ENCODE measurements at places on chromosomes 4 and X.

GRCh38 chrX:70554081-70554480, 109.4 kb downstream of the DLG3 start:
- DNase-seq = no peak

- DNase-seq = peak; percentile 26
These were observed 247.6 kb downstream of the CBLL2 start for GRCh38 chrX:22520128-22520828.

DNA sequence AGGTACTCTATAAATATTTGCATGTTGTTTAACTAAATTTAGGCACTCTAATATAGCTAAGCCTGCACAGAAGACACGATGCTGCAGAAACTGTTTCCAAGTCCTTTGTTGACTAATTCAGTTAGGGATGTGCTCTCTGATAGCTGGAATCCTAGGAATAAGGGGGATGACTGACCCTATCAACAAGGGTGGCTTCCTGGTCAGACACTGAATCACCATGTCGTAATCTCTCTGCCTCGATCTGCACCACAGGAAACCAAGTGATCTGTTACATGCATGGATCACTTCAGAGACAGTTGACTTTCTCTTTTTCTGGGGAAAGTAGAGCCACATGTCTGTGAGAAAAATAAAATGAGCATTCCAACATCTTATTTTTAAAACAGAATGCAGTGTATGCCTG, 169.1 kb downstream of the GUCY2F start:
- DNase-seq = no peak

- DNase-seq = no peak
These were observed 837 bp downstream of the CITED1 start for GRCh38 chrX:72304877-72305276.

DNA sequence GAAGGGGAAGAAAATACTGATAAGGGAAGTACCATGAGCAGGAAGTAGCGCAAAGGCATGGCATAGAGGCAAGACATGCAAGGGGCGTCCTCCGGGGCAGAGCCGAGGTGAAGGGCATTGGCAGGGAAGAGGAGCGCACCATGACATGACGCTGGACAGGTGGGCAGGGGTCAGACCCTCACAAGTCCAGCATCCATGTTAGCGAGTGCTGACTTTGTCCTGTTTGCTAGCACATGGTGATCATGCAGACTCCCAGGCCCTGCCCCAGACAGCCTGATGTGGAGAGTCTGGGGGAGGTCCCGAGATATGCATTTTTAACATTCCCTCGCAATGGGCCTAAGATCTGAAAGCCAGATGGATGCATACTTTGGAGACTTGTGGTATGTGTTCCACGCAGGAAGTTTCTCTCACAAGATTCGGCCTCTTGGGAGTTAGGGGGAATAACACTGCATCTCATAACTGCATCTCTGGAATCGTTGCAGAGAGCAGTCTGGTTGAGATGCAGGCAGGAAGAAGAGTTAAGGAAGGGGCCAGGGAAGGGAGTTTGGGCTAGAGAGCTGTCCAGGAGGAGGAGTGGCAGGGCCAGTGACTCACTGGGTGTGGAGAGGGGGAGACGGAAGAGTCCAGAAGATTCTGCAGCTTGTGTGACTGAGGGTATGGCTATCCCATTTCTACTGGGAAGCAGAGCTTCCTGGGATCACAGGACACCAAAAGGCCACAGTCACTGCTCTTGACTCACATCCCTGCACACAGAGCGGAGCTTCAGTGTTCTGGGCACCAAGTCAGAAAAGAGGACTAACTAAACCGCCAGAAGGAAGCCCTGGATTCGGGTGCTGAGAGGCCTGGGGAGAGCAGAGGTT, 59.7 kb downstream of the FAM184B start:
- no peak for DNase-seq

GRCh38 chr4:125316401-125316790, 1.6 kb downstream of the FAT4 start:
- DNase-seq = peak; percentile 82

- DNase-seq = peak; percentile 74
These were observed at the start of gene LIN54 for GRCh38 chr4:83010522-83011318. Gene LIN54 (minus strand): TSS chr4:83010823. CDS start chr4:82984844, 25,979 bp downstream.

DNA sequence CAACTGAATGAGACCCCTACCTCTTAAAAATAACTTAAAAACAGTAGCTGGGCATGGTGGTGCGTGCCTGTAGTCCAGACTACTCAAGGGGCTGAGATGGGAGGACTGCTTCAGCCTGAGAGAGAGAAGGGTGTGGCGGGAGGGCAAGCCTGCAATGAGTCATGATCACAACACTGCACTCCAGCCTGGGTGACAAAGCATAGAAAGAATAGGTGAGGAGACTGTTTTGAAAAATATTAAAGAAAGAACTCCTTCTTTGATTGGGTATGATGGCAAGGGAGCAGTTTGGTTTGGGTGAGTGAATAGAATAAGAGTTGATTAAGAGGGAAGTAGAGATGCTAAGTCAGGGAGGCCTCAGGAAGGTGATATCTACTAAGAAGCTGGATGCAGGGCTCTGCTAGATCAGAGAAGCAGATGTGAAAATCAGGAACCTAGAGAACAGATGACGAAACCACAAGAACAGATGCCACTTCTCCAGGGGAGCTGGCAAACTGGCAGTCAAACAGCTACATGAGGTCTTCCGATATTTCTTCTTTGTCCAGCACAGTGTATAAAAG, 318.6 kb downstream of the OPHN1 start:
- DNase-seq = no peak

- no peak for DNase-seq
These were observed 49.7 kb upstream of the NPNT start for GRCh38 chr4:105845559-105845958.

- DNase-seq = no peak
These were observed 4.2 kb downstream of the PRDM8 start for GRCh38 chr4:80201252-80202151.

DNA sequence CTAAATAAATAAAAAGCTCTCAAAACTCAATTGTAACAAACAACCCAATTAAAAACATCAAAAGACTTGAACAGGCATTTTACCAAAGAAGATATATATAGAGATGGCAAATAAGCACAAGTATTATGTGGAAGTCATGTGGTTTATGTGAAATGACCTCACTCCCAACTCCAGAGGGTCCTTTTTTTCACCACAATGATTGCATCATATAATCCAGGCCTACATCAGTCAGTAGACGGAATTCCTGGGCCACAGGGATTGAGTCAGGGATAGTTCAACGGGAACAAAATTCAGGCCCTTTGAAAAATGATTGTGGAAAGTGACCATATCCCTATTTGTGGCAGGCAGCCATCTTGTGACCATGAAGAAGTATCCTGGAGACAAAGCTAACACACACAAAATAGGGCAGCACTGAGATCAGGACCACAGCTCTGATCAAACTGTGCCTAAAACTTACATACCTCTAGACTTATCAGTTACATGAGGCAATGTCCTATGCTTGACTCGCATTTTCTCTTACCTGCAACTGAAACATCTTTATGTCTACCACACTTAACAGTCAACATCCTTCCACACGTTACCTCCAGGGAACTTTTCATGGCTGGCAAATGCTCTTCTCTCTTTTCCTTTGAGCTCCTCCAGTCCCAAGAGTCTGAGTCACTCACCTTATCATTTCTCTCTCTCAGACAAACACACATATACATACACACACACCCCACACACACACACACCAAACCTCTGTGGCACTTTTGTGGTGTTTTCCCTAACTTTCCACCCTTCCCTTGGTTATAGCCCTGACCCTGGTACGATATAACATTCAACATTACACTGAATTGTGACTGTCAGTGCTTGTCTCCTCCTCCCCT, 113.5 kb downstream of the PHF8 start:
- DNase-seq = no peak

DNA sequence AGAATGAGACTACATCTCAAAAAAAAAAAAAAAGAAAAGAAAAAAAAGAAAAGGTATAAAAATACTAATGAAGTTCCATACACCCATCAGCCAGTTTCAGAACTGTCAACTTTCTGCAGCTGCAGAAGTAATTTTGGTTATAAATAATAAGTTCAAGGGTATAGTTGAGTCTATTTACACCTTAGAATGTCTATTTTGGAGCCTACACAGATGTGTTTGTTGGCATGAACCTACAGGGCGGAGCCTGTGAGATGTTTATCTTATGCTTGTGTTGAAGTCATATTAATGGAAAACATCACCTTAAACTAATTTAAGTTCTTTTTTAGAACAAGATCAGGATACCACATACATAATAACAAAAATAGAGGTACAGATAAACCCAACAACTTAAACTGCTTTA, 85.8 kb downstream of the RAPGEF2 start:
- DNase-seq = no peak

DNA sequence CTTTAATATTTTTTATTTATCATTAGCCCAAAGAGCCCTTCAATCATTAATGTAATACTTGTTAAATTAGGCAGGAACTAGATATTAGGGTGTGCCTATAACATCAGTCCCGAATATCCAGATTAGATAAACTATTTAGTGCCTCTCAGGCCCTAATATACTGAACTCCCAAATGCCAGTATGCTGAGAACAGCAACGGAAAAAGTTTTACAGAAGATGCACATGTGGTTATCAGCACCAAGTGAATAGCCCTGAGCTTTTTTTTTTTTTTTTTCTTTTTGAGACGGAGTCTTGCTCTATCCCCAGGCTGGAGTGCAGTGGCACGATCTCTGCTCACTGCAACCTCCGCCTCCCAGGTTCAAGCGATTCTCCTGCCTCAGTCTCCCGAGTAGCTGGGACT, 13.0 kb upstream of the ELF2 start:
- no peak for DNase-seq

DNA sequence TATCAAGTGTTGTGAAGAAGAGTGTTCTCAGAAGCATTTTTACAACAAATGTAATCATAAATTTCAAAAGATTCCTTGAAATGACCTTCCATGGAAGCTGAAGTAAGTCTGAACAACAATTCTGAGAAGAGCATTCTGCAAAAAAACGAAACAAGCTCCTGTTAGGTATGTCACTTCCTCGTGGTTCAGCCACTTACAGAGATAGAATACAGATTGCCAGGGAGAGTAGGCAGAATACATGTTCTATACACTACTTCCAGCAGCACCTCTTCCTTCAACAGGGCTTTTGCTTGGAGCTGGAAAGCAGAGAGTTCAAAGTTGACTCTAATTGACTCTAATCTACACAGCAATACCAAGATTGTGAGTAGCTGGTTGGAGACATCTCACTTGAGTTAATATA, 274.5 kb downstream of the ADGRA3 start:
- DNase-seq = no peak

DNA sequence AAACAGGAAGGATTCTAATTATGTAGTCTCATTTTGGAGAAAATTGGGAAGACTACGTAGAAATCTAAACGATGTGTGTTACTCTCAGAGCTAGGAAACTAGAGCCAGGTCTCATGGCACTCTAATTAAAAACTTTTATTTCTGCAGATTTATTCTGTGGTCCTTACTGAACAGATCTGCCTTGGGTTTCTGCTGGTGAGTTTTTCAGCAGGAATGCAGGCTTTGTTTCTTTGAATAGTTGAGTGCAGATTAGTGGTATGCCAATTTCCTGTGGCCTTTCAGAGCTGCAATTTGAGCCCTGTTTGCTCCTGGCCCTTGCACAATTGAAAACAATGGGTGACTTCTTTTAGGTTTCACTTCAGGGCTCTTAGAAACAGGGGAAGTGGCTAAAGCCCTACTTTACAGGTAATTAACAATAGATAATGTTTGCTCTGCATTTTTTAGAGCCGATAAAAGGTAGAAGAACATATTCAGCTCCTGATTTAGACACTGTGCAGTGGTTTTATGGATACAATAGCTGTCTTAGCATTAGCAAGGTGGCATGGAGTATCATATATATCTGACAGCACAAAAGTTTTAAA, 21.8 kb downstream of the SPRY1 start:
- DNase-seq = no peak

GRCh38 chr4:56739066-56739777, 58.1 kb upstream of the HOPX start:
- DNase-seq = no peak

- DNase-seq = no peak
These were observed 37.0 kb downstream of the AWAT2 start for GRCh38 chrX:70012756-70013155.

- no peak for DNase-seq
These were observed 456.7 kb downstream of the PCDH18 start for GRCh38 chr4:137075586-137075985.

DNA sequence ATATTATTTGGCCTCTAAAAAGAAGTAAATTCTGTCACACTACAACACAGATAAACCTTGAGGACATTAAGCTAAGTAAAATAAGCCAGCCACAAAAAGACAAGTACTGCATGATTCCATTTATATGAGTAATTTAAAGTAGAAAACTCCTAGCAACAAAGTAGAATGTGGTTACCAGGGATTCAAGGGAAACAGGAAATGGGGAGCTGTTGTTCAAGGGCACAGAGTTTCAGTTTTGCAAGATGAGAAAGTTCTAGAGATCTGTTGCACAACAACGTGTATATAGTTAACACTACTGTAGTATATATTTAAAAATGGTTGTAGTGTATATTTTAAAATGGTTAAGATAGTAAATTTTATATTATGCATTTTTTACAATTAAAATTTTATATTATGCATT, 25.4 kb downstream of the SEC31A start:
- DNase-seq = no peak

DNA sequence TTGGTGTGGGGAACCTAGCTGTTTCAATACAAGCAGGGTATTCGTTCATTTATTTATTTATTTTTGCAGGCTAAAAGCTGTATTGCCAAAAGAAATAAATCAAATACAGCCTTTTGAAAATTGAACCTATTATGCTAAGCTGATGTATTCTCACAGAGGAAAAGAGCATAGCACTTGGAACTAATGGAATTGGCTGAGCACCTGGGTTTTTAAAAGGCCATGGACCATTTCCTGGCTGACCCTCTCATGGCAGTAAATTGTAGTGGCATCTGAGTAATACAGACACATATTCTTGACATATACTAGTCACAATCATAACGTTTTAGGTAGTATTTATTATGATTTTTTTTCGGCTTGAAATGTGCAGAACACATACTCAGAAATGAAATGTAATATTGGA, 71.8 kb upstream of the ALG13 start:
- DNase-seq = no peak

- DNase-seq = no peak
These were observed 32.5 kb downstream of the HMGB2 start for GRCh38 chr4:173301518-173302201.

- DNase-seq = no peak
These were observed 12.9 kb downstream of the DDX53 start for GRCh38 chrX:23012636-23013035.

GRCh38 chrX:23989689-23990088, 37.3 kb downstream of the KLHL15 start:
- no peak for DNase-seq

DNA sequence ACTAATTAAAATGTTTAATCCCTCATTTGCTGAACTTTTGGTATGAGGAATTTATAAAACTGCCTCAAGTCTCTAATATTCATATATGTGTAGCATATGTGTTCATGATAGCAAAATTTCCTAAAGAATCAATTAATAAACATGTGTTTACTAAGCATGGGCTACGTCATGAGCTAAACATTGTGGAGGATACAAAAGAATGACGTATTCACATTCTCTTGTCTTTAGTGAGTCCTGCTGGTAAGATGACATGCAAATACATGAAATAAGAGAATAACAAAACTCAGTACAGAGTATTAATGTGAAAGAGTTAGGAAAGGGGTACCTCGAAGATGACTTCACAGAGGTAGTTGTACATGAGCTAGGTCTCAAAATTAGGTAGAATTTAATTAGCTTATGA, 121.9 kb upstream of the POF1B start:
- no peak for DNase-seq

All from RWPE2 (cell line).